Endothelial cell (in vitro differentiated cells): ENCODE measurements at places on chromosomes 4 and X.

DNA sequence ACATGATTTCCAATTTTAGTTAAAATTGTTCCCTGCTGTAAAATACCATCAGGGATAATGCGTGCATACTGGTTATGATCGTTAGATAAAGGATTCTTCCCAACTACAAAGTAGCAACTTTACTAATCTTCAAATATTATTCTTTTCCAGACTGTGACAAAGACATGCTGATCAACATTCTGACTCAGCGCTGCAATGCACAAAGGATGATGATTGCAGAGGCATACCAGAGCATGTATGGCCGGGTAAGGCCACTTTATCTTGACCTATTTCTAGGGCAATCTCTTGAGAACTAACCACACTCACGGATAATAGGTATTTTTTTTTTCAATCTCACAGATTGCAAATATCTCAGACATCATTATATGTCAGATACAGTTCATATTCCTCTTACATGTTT, 47.0 kb downstream of the ANXA10 start:
- DNase-seq: no peak

- no peak for DNase-seq
Measured at GRCh38 chr4:16204505-16204904, 21.8 kb downstream of the TAPT1 start.

DNA sequence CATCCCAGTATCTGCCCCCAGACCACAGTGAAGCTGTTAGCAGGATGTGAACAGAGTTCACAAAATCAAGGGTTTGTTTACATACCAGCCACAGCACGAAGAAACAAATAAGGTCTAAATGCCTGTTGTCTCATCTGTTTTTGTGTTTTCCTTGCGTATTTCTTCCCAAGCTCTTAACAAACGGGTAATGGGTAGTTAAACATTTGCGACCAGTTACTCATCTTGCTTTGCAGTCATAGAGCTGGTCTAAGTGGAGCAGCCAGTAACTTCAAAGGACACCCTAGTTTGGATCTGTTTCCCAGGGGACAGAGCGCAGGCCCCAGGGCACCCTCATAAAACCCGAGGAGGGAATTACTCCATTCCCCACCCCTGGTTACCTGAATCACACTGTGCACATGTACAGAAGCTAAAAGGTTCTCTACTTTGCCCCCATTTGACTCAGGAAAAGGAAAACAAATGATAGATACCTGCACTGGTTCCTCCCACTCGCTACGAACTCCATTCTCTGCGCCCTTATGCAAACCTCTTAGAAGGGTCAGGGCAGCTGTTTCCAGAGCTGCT, 68.8 kb downstream of the MAML3 start:
- no peak for DNase-seq

DNA sequence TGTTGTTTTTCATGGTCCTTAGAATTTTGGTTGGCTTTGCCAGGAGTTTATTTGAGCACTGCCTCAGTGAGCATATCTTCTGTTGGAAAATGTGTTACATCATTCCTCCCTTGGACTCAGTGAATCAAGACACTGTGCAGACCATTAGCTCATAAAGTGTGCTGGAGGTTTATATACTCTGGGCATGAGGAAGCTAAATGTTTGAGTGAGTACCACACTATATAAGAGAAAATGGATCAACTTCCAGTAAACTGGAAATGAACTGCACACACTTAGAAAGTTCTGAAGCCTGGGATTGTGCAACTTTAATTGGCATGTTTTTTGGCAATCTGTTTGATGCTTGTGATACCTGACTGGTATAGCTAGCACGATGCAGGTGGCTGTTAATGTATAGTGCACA, 75.9 kb downstream of the LIMCH1 start:
- DNase-seq: no peak

DNA sequence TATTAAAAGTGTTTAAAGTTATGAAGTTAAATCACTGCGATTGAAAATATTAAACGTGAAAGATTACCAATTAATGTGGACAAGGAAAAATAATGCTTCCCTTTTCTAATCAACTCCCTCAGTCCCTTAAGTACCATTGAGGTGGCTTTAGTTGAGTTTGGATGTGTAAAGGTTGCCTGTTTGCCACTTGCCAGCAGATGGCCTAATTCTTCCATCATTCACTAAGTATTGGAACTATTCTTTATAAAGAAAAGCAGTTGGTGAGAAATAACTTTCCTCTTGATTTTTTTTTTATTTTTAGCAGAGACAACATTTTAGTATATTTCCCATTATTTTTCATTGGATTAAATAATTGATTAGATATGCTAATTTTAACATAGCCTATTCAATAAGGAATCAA, 295.9 kb upstream of the TACR3 start:
- no peak for DNase-seq

DNA sequence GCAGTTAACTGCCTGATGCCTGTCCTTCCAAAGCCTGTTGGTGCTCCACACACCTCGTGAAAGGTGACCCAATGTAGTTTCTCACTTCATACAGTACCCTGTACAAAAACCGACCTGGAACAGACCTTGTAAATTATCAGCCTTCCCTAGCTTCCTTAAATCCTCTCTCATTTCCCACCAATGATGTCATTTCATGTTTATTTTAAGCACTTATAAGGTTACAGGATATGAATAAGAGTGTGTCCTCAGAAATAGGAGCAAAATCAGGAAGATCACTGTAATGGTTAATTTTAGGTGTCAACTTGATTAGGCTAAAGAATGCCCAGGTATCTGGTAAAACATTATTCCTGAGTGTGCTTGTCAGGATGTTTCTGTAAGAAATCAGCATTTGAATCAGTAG, 44.7 kb downstream of the TMEM150C start:
- no peak for DNase-seq

DNA sequence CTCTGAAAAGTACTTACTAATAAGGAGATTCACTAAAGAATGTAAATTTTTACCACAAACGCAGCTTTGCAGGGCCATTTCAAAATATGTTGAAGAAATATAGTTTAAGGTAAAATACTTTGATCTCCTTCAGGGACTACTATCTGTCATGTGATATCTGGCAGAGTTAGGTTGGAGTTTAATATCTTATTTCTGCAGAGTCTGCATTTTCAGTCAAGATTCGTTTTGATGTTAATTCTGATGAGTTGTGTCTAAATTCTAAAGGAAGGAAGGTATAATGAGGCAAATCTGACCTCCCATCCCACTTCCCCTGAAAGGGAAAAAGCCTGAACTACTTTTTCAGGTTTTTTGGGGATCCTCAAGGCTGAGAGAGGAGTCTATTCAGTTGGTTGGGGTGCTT, 123.9 kb upstream of the TECRL start:
- no peak for DNase-seq

GRCh38 chr4:89294573-89295269, 12.9 kb downstream of the GPRIN3 start:
- DNase-seq: no peak

DNA sequence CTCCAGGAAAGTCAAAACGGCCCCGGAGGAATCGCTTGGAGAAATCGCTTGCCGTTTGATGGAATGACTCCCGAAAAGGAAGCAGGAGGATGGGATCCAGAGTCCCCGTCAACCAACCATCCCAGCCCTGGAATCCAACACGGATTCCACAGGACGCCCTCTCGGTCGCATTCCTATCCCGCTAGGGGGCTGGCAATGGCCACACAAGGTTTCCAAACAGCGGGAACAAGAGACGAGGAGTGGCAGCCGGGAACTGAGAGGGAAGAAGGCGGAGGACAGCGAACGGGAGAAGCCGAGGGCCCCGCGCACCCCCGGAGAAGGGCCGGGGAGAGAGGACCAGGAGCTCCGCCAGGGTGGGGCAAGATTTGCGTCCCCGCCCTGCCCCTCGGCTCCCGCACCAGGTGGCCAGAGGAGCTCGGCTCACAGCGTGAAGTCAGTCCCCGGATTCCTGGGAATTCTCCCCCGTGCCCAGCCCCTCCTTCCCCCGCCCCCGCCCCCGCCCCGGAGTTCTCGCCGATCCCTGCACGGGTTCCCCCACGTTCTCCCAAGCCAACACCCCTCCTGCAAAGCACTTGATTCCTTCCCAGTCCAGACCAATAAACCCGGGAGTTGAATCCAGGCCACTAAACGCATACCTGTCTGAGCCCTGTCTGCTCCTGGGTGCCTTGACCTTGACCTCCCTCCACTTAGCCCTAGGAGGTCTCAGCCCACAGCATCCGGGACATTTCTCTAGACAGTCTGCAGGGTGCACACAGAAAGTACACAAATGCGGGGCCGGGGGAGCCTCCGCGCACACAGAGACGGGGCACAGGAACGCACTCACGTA, 1.4 kb downstream of the PDZD4 start:
- DNase-seq: no peak

- peak; percentile 37 for DNase-seq
Measured at GRCh38 chr4:89254847-89255246, 52.8 kb downstream of the GPRIN3 start.

DNA sequence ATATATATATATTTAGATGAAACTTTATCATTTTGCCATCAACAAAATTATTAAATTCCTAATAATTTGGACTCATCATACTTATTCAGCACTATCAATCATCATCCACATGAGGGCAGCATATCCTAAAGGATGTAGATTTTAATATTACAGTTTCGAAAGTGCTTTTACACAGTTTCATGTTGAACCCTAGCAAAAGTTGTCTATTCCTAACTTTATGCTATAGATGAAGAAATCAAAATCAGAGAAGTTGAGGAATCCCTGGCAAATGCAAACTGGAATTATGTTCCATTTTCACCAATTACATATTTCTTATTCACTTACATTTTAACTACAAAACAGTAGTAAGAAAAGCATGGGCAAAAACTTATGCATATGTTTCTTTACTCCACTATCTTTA, 36.6 kb upstream of the UGT2A1 start:
- DNase-seq: no peak

DNA sequence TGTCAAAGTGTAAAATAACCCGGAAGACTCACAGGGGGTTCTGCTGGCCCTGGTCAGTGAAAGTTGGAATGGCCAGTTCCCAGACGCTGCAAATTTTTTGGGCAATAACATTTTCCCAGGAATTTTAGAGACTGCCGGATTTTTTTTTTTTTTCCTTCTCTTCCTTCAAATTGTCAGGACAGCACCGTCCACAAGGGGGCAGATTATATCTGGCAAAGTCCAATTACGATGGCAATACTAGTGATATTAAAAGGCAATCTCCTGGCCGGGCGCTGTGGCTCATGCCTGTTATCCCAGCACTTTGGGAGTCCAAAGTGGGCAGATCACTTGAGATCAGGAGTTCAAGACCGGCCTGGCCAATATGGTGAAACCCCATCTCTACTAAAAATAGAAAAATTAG, 20.5 kb downstream of the SLC25A5 start:
- peak; percentile 23 for DNase-seq

- DNase-seq: no peak
Measured at GRCh38 chr4:128600410-128600809, 209.1 kb upstream of the JADE1 start.

GRCh38 chr4:12636191-12636590, 847.9 kb downstream of the RAB28 start:
- DNase-seq: no peak

GRCh38 chrX:15943391-15943790, 88.8 kb upstream of the AP1S2 start:
- DNase-seq: no peak

- DNase-seq: no peak
Measured at GRCh38 chrX:83145876-83146275, 362.2 kb upstream of the POU3F4 start.

DNA sequence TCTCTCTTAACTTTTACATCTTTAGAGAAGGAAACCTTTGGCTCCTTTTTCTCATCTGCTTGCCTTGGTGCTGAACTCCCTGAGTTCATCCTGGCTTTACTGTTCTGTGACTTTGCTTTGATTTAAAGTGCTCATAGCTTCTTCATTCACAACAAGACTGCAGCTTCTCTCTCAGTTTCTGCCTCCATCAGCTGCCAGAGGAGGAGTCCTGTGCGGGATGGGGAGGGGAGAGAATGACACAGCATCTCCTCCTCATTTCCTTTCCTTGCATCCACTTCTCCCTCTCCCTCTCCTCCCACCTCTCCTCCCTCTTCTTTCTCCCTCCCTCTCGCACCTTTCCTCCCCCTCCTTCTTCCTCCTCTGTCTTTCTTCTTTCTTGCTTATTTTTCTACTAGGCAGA, 42.0 kb downstream of the CBLL2 start:
- DNase-seq: no peak

GRCh38 chr4:16794816-16795445, 103.5 kb downstream of the LDB2 start:
- peak; percentile 84 for DNase-seq

DNA sequence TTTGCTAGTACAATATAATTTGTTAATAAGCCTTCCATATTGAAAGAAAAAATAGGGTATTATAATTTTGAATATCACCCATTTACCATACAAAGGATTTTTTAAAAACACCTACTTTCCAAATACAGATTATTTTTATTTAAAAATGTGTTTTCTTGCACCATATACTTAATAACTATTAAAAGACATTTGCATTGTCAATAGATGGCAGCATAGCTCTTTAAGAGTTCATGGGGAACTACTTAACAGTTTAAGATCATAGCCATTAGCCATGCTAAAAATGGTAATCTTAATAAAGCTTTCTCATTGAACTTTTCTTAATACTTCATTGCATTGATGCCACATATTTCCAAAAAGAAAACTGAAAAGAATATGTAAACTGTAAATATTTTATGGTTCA, 1995.9 kb downstream of the C4orf33 start:
- no peak for DNase-seq

- DNase-seq: no peak
Measured at GRCh38 chr4:5554376-5554775, 154.0 kb downstream of the EVC2 start.

- DNase-seq: no peak
Measured at GRCh38 chr4:41420541-41420940, 117.4 kb upstream of the LIMCH1 start.

GRCh38 chr4:67587156-67587555, 28.6 kb downstream of the STAP1 start:
- no peak for DNase-seq

GRCh38 chrX:147351644-147352043, 537.1 kb upstream of the CXorf51A start:
- no peak for DNase-seq

GRCh38 chrX:153673428-153674218, at the start of gene PNCK:
PNCK (minus strand) TSS chrX:153673813; CDS start chrX:153673076, 737 bp downstream.
- DNase-seq: no peak

DNA sequence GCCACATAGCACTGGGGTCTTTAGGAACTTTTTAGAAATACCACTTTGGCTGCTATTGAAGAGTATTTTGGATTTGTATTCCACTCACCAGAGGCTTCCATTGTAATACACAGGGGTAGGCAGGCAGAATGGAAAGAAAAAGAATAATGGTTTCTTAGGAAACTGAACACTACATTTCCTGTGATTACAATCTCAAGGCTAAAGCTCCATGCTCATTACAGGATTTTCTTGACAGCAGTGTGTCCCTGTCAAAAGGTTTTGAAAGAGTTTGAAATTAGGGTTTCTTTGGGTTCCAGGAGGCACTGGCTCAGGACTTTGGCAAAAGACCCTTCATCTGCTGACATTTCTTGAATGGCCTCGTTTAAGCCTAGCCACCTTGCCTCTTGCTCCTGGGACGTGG, 74.8 kb upstream of the STIM2 start:
- DNase-seq: no peak
